ENCODE measurements at places on chromosomes 4 and X.

- H3K36me3 ChIP-seq, result no peaks in the 10 kb centered on the region
- no peak overlapping the region for H3K4me3 ChIP-seq
- peaks cover 17% of the 10 kb centered on the region for H3K4me1 ChIP-seq
- no peak overlapping the region for H3K27ac ChIP-seq
- no peaks in the 10 kb centered on the region for H3K27me3 ChIP-seq
Measured at GRCh38 chrX:154121207-154121606, 22.8 kb upstream of the OPN1LW start.

- no peaks in the 10 kb centered on the region for H3K27me3 ChIP-seq
- no peak overlapping the region for H3K4me3 ChIP-seq
- H3K27ac ChIP-seq, result no peak overlapping the region
- DNase-seq, result no peak
- H3K36me3 ChIP-seq, result no peaks in the 10 kb centered on the region
- no peaks in the 10 kb centered on the region for H3K4me1 ChIP-seq
Measured at GRCh38 chr4:23324021-23324690, 565.7 kb downstream of the PPARGC1A start.

DNA sequence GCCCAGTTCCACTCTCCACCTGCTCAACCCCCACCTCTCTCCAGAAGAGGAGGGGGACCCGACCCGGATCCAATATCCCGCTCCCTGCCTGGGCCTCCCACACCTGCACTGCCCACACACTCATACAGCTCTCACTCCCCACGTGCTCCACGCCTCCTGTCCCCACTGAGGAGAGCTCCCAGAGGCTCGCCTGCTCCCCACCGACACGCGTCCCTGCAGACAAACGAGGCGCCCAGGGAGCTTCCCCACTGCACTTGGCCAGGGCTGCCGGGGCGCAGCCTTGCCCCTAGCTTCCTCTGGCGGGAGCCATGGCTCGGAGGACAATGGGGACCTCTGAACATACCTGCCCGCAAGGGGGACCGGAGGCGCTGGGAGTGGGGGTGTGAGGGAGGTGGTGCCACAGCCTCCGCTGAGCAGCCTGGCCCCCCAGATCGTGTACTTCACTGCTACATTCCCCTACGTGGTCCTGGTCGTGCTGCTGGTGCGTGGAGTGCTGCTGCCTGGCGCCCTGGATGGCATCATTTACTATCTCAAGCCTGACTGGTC lies 5.0 kb downstream of the SLC6A8 start:
- no peaks in the 10 kb centered on the region for H3K27me3 ChIP-seq
- H3K4me1 ChIP-seq, result no peaks in the 10 kb centered on the region
- DNase-seq, result no peak
- H3K4me3 ChIP-seq, result no peak overlapping the region
- H3K27ac ChIP-seq, result no peak overlapping the region
- H3K36me3 ChIP-seq, result no peaks in the 10 kb centered on the region

- no peaks in the 10 kb centered on the region for H3K36me3 ChIP-seq
- DNase-seq, result no peak
- H3K27me3 ChIP-seq, result no peaks in the 10 kb centered on the region
- no peak overlapping the region for H3K4me3 ChIP-seq
- H3K27ac ChIP-seq, result no peak overlapping the region
Measured at GRCh38 chr4:136650541-136651277, 881.6 kb downstream of the PCDH18 start.

DNA sequence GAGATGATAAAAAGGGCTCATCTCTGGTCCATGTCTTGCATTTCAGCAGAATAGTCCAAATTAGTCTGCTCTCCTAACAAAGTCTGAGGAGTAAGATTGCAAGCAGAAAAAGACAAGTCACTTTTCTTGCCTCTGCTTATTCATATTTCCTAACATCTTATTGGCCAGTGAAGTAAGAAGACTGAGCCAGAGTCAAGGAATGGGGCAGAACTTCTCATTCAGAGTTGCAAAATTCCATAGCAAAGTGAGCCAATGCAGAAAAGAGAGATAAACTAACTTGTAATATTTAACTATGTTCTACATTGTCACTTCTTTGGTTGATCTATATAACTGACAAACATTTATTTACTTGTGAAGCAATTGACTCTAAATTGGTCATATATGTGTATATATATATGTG lies 2304.0 kb downstream of the ARAP2 start:
- no peak for DNase-seq
- H3K36me3 ChIP-seq, result no peaks in the 10 kb centered on the region
- no peaks in the 10 kb centered on the region for H3K27me3 ChIP-seq
- no peak overlapping the region for H3K4me3 ChIP-seq
- no peaks in the 10 kb centered on the region for H3K4me1 ChIP-seq

DNA sequence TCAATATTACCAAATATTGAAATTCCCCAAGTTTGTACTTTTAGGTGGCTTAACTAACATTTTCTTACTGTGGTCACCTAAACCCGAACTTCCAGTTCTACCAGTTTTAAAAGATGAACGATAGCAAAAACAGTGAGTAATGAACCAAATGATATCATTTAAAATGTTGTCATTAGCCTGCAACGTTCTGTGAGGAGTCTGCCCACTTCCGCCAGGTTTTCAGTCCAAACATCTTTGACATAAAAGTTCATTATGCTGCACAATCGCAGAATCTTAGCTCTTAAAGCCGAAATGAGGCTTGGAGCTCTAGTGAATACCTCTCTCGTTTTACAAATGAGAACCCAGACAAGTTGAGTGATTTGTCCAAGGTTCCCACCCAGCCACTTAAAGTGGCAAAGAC lies 762 bp downstream of the PIGA start:
- H3K4me3 ChIP-seq, result peak overlapping the region; percentile 85
- H3K27me3 ChIP-seq, result peaks cover 15% of the 10 kb centered on the region
- DNase-seq, result peak; percentile 7
- H3K27ac ChIP-seq, result peak overlapping the region; percentile 85
- peaks cover 6% of the 10 kb centered on the region for H3K4me1 ChIP-seq
- H3K36me3 ChIP-seq, result peaks cover 18% of the 10 kb centered on the region

GRCh38 chr4:167885071-167885470 lies 207.3 kb upstream of the ANXA10 start:
- no peak for DNase-seq
- H3K27ac ChIP-seq, result no peak overlapping the region
- no peaks in the 10 kb centered on the region for H3K4me1 ChIP-seq
- H3K36me3 ChIP-seq, result no peaks in the 10 kb centered on the region

DNA sequence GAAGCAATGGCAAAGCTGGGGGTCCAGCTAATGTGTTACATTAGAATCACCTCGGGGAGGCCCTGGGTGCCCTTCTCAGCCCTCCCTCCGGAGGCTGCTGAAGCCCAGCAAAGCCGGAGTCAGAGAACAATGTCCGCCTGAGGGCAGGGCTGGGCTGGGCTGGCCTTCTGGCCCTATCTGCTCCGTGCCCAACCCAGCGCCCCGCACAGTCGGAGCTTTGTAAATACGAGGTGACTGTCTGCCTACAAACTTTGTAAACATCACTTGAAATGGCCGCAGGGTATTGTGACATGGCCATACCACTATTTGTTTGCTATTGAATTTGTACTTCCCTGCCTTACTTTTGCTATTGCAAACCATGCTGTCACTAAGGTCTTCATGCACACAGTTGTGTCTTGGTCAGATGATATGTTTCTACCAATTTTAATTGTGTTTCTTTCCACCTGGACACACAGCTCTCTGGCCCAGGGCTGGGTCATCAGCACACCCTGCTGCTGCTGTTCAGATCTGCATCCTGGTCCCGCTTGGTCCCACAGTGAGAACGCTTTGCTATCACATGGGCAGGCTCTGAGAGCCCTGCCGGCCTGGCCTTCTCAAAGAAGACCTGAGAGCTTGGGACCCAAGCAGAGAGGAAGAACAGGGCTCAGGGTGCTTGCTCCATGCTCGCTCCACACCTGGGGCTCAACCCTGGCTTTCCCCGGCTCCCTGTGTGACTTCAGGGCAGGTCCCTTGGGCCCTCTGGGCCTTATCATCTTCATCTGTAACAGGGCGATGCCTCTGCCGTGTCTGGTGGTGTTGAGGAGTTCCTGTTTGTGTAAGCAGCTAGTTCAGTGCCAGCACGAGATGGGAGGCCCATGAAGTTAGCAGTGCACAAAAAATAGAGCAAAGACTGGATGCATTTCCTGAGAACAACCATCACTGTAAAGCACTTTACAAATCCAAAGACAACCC lies 2.3 kb downstream of the S100P start:
- peak overlapping the region; percentile 69 for H3K4me3 ChIP-seq
- H3K4me1 ChIP-seq, result peaks cover 80% of the 10 kb centered on the region
- H3K36me3 ChIP-seq, result no peaks in the 10 kb centered on the region
- peak overlapping the region; percentile 81 for H3K27ac ChIP-seq
- H3K27me3 ChIP-seq, result no peaks in the 10 kb centered on the region

DNA sequence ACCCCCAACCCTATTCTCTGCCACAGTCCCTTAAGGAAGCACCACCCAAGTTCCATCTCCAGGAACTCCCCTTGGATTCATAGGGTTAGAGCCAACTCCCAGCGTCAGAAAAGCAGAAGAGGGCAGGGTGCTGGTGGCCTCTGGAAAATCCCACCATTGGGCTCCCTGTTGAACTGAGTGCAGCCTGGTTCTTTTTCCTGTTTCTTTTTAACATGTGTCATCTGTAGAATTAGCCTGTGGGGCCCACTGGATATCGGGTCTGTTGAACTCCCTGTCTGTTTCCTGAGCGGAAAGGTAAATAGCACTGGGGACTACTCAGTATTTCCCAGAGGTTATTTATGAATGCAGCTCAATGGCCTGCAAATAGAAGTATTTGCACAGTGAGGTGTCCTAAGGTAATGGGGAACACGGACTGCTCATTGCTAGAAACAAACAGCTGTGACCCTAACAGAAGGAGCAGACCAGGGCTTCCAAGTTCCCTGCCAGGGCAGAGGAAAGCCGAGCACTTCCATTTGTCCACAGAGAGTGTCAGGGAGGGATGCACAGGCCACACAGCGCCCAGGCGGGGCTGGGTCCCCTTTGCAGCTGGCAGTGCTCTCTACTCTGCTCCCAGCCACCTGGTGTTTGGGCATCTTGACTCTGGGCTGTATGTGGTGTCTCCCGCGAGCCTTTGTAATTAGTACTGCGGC lies 102.6 kb downstream of the FHDC1 start:
- no peak overlapping the region for H3K4me3 ChIP-seq
- DNase-seq, result no peak
- no peak overlapping the region for H3K27ac ChIP-seq
- H3K36me3 ChIP-seq, result no peaks in the 10 kb centered on the region
- peaks cover 13% of the 10 kb centered on the region for H3K27me3 ChIP-seq

- peaks cover 10% of the 10 kb centered on the region for H3K4me1 ChIP-seq
- peaks cover 45% of the 10 kb centered on the region for H3K27me3 ChIP-seq
- no peak overlapping the region for H3K27ac ChIP-seq
- H3K36me3 ChIP-seq, result no peaks in the 10 kb centered on the region
- no peak for DNase-seq
Measured at GRCh38 chr4:127777487-127777886, 4.6 kb upstream of the HSPA4L start.

- peak overlapping the region; percentile 72 for H3K27ac ChIP-seq
- DNase-seq, result no peak
- no peak overlapping the region for H3K4me3 ChIP-seq
- peaks cover 24% of the 10 kb centered on the region for H3K36me3 ChIP-seq
Measured at GRCh38 chr4:2932951-2933565, 30.1 kb downstream of the NOP14 start.

GRCh38 chr4:169660929-169661328 lies 40.6 kb downstream of the CLCN3 start:
- peak overlapping the region; percentile 72 for H3K27ac ChIP-seq
- peaks cover 4% of the 10 kb centered on the region for H3K36me3 ChIP-seq
- H3K27me3 ChIP-seq, result no peaks in the 10 kb centered on the region
- no peak for DNase-seq
- peaks cover 25% of the 10 kb centered on the region for H3K4me1 ChIP-seq
- no peak overlapping the region for H3K4me3 ChIP-seq

DNA sequence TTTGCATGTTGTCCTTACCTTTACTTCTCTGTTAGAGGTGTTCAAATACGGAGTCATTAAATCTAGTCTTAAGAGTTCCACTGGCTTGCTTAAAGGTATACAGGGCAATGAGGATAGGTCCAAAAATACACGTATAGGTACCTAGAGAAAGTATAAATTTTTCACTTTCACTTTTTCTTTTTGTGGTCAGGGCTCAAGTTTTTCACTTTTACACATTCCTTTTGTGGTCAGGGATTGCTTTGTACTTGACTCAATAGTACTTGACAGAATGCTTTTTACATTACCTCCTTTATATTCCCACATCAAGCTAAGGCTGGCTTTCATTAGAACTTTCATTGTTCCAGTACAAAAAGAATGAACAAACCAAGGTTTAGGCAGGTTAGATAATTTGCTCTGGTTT lies 21.7 kb downstream of the TMEM184C start:
- H3K4me1 ChIP-seq, result no peaks in the 10 kb centered on the region
- no peaks in the 10 kb centered on the region for H3K27me3 ChIP-seq
- no peak overlapping the region for H3K4me3 ChIP-seq
- peaks cover 60% of the 10 kb centered on the region for H3K36me3 ChIP-seq
- H3K27ac ChIP-seq, result peak overlapping the region; percentile 20
- DNase-seq, result no peak

DNA sequence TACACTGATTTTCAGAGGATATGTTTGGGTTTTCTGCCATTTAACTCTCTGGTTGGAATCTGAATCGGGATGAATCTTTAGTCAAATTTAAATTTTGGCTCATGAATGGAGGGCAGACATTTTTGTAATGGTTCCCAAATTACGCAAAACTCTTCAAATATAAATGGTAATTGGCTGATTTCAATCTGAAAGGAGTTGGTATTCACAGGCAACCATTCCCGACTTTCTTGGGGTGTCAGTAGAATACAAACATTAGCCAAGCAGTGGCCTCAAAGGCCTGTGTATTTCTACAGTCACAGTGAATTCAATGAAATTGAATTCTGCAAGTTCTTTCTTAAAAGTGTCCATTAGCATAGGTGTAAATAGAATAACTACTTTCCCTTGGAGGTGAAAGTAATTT lies 668.8 kb upstream of the PRKX start:
- H3K27ac ChIP-seq, result no peak overlapping the region
- no peaks in the 10 kb centered on the region for H3K36me3 ChIP-seq
- no peaks in the 10 kb centered on the region for H3K4me1 ChIP-seq
- no peak for DNase-seq
- H3K27me3 ChIP-seq, result no peaks in the 10 kb centered on the region

DNA sequence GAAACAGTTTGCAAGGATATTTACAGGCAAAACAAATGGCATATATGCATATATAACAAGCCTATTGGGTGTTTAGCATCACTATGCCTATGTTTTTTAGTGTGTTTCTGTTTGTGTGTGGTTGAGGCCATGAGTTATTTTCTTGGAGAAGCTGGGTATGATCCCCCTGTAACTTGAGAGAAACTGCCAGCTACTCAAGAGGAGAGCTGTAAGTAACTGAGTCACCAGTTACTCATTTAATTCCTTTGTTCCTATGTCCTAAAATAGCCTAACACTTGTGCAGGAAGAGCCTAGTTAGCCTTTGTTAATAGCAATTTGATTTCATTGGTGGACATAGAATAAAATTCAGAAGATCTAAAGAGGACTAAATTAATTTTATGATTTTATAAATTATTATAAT lies 79.1 kb downstream of the PWWP3B start:
- no peak overlapping the region for H3K4me3 ChIP-seq
- H3K36me3 ChIP-seq, result no peaks in the 10 kb centered on the region

GRCh38 chr4:101290654-101291053 lies 56.7 kb downstream of the PPP3CA start:
- H3K27me3 ChIP-seq, result no peaks in the 10 kb centered on the region
- no peak for DNase-seq
- H3K36me3 ChIP-seq, result no peaks in the 10 kb centered on the region
- H3K27ac ChIP-seq, result no peak overlapping the region
- H3K4me3 ChIP-seq, result no peak overlapping the region
- no peaks in the 10 kb centered on the region for H3K4me1 ChIP-seq

- H3K4me1 ChIP-seq, result no peaks in the 10 kb centered on the region
- no peaks in the 10 kb centered on the region for H3K27me3 ChIP-seq
- DNase-seq, result peak; percentile 49
- H3K27ac ChIP-seq, result no peak overlapping the region
- H3K36me3 ChIP-seq, result no peaks in the 10 kb centered on the region
- no peak overlapping the region for H3K4me3 ChIP-seq
Measured at GRCh38 chr4:112604589-112604988, 32.1 kb downstream of the ZGRF1 start.

Measured in CD4-positive, CD25-positive, alpha-beta regulatory T cell (primary cell).